ENCODE measurements at places on chromosomes 5 and 9.

GRCh38 chr5:169945831-169946261 lies 34.4 kb downstream of the INSYN2B start:
- DNase-seq, result no peak

GRCh38 chr9:114240647-114241558 lies 82.0 kb upstream of the ORM1 start:
- no peak for DNase-seq

DNA sequence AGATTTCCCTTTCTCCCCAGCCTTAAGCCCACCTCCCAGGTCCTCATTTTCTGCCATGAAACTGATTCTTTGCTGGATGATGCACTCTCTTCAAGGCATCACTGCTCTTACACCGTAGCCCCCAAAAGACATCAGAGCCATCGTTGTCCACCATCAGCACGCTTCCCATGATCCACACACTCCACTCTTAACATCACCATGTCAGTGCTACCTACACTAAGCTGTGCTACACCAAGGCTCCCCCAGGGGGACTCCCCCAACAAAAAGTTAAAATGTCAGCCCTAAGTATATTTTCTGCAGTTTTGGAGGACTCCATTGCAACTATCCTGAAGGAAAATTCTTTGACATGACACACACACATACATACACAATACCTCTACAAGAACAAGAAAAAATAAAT lies 34.1 kb upstream of the KIF2A start:
- no peak for DNase-seq

DNA sequence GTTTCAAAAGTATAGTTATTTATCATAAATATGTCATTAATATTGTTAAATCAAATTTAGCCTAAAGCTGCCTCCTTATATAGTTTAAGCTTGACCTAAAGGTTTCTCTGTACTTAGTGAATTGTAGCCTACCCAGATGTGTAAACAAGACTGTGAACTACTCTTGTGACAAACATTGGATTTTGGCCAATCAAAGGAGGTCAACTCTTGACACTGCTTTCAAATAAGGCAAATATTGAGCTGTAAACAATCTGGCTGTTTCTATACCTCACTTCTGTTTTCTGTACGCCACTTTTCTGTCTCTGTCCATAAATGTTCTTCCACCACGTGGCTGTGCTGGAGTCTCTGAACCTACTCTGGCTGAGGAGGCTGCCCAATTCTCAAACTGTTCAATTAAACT lies 51.2 kb downstream of the FXN start:
- no peak for DNase-seq
